ENCODE measurements at places on chromosomes 3 and 15. TPM values are rescaled to one million over a fixed set of nuclear protein-coding genes. Genes with fewer than 3 reads are reported as not detected.

The ARPP19 gene
- 176 TPM for total RNA-seq

The CHRM5 gene
- not detected for total RNA-seq

The SCAANT1 gene
- total RNA-seq = not detected

The GALNT15 gene
- 130 TPM for total RNA-seq

The ROPN1 gene
- not detected for total RNA-seq

The ANKRD34C gene
- total RNA-seq = 0.19 TPM

The CFAP100 gene
- total RNA-seq = not detected

The MNS1 gene
- total RNA-seq = 2.2 TPM

The FNDC3B gene
- total RNA-seq = 142 TPM

The SNAP23 gene
- total RNA-seq = 55.8 TPM

The ITIH1 gene
- 1.3 TPM for total RNA-seq

The RCCD1 gene
- 5.1 TPM for total RNA-seq

The LNP1 gene
- 7.6 TPM for total RNA-seq

DNA sequence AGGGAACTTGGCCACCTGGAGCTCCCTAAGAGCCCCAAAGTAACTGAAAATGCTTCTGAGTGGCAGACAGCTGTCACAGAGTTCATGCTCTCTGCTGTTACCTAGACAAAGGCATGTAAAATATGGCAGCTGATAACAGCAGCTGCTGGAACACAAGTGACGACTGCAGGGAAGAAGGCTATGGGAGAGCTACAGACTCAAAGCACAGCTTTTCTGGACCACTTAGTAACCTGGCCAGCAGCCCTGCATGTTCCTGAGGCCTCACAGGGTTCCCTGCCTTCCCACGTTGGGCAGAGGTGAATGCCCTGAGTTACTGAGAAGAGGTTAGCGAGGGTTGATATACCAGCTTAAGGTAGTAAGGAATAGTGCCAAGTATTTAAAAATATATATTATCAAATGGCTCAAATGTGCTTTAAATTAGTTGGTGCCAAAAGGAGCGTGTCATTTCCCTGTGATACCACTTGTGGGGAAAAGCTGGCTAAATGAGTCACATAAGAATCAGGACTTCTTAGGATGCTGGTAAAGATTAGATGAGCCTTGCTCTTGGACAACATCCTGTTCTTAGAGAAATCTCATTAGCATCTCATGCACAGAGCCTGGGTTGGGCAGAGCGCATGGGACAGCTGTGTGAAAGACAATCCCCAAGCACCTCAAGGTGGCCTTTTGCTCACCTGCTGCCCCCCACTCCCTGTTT lies 76.4 kb upstream of the SCN5A start:
- no peak for DNase-seq

DNA sequence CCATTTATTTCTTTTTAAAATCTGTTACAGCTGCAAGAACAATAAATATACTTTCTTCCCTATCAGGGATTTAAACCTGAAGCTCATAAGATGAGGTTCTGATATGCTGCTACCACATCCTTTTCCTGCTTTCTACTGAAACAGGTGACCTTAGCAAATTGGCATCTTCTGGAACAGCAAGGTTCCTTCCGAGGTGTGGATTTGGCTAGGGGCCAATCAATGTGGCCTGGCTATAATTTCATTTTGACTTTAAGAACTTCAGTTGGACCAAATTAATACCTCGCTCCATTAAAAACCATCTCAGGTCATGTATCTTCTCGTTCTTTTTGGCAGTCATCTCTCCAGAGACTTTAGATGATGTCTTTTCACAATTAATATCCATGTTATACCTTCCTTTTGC lies 53.4 kb upstream of the C3orf80 start:
- no peak for DNase-seq

- no peak for DNase-seq
Measured at GRCh38 chr15:69468241-69469121, 15.9 kb downstream of the RPLP1 start.

- no peak for DNase-seq
Measured at GRCh38 chr3:94709249-94709902, 646.5 kb downstream of the NSUN3 start.

DNA sequence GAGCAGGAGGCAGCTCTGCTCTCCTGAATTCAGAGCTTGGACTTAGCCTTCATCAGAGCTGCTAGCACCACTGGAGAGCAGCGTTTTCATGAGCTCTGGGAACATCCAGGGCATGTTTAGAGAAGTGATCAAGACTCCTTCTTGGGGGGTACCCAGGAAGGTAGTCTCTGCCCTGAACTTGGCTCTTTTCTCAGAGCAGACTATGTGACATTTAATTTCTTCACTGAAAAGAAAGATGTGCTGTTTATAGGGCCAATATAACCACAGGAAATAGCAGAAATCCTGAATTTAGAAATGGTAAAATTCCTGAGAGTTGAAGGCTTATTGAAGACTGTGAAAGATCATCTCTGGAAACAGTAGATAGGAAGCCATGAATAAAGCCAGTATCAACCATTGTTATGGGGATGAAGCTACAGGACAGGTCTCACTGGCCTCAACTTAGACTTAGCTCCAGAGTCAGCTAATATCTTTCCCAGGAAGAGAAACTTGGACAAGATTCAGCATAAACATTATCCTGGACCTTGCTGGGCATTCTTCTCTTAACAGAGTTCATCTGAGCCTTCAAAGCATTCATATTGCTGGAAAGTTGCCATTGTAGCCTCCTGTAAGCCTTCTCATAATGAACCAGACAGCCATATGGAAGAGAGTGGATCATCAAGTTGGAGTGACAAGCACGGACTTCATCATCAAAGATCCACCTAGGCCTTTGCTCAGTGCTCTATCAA lies 386.6 kb upstream of the THBS1 start:
- no peak for DNase-seq

DNA sequence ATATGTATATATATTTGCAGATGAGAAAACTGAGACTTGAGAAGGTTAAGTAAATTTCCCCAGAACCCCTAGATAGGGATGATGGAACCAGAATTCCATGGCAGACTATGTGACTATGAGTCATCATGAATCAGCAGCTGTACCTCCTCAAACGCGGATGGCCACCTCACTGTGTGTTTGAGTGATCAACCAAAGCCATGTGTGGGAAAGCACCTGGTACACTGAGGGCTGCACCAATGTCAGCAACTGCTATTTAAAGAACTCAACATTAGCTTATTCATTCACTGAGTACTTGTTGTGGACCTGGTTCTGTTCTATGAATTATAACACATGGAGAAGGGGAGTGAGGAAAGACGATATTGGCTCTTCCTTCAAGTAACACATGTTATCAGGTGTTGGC lies 377.0 kb downstream of the GAP43 start:
- no peak for DNase-seq

DNA sequence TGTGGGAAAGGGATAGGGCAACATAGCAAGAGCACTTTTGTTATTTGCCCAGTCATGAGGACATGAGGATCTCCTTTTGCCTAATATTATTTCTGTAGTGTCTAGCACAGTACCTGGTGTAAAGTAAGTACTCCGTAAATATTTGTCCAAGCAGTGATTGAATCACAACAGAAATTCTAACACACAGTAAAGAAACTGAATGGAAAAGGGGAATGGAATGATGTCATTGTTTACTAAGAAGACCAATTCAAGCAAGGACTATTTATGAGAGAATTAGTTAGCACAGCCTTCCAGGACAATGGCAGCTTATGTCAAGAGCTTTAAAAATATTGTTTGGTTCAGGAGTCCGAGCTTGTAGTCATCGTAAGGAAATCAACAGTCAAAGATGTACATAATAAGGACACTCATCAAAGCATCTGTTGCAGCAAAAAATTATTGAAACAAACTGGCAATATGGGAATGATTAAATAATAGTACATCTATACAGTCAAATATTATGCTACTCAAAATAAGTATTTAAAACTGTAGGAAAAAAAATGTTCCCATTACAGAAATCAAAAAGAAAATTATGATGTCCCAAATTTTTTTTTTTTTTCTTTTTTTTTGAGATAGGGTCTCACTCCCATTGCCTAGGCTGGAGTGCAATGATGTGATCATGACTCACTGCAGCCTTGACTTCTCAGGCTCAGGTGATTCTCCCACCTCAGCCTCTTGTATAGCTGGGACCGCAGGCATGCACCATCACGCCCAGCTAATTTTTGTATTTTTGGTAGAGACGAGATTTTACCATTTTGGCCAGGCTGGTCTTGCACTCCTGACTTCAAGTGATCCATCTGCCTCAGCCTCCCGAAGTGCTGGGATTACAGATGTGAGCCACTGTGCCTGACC lies 17.9 kb downstream of the CAPN7 start:
- no peak for DNase-seq

DNA sequence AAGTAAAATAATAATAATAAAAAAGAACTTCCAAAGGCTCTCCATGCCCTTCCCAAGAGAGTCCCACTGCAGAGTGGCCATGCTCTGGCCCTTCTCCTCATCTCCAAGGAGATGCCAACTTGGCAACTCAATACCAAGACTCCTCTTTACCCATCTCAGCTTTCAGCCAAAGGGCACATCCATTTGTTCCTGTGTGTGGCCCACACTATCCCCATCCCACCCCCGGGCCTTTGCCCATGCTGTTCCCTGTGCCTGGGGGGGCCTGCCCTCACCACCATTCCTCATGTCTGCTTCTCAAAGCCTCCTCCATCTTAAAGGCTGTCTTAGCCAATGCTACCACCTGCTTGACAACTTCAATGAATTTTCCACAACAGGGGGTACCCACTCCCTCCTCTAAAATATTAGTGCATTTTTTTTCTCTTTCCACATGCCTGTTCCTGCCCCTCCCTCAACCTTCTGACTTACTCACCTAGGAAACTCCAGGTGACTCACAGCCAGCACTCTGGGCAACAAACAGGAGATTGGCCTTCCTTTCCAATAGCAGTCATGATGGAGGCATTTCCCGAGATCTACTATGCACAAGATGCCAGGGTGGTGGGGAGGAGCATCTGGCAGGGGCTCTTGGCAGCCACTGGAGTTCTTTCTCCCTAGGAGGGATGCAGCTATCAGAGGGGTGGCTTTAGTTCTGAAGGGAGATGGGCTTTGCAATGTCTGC lies 109.4 kb upstream of the SMAD3 start:
- DNase-seq = no peak

DNA sequence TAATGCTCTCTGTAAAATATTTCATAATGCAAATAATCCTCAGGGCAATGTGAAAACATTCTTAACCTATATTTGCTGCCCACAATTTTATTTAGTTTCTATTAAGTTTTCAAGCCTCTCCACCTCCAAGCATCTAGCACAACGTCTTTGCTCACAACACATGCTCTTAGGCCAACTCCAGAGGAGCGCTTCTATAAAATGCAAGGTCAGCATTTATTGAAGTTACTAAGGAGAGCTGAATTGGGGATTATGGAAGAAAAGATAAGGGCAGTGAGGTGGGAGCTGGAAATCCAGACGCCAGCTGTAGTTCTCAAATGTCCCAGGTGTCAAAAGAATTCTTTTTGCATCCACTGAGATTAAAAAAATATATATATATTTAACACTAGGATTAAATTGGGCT lies 996 bp downstream of the RABL3 start:
- DNase-seq = no peak

- DNase-seq = no peak
Measured at GRCh38 chr3:192887701-192888100, 30.0 kb downstream of the MB21D2 start.

GRCh38 chr3:123818921-123819429 lies 65.2 kb downstream of the MYLK start:
- DNase-seq = no peak

DNA sequence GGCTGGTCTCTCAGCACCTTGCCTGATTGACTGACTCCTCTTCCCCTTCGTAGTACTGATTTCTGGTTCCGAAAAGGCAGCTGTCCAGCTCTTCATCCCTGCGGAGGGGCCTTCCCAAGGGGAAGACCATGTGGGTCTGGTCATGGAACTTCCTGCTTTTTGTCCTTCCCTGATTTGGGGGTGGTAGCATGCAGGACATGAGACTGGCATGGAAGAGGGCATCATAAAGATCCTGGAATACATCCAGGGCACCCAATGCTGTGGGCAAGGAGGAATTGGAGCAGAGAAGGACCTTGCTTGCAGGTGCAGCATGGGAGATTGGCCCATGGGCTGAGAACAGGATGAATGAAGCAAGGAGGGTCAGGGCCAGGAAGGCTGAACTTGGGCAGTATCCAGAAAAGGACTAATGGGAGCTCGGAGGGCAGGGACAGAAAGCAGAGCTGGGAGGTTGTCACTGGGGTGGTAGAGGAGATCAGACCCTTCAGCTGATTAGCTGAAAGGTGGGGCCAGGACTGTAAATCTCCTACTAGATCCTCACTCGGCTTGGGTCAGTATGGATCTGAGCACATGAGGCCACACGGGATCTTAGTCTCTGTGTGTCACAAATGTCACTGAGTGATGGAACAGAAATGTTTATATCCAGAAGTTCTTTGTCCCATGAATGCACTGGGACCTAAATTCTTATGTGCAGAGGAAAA lies 59.5 kb downstream of the AMOTL2 start:
- DNase-seq = no peak

GRCh38 chr3:168249205-168249549 lies 153.5 kb upstream of the GOLIM4 start:
- DNase-seq = no peak

- DNase-seq = no peak
Measured at GRCh38 chr3:146929696-146930095, 324.6 kb upstream of the PLSCR5 start.

- DNase-seq = no peak
Measured at GRCh38 chr3:81443958-81444357, 317.5 kb downstream of the GBE1 start.

DNA sequence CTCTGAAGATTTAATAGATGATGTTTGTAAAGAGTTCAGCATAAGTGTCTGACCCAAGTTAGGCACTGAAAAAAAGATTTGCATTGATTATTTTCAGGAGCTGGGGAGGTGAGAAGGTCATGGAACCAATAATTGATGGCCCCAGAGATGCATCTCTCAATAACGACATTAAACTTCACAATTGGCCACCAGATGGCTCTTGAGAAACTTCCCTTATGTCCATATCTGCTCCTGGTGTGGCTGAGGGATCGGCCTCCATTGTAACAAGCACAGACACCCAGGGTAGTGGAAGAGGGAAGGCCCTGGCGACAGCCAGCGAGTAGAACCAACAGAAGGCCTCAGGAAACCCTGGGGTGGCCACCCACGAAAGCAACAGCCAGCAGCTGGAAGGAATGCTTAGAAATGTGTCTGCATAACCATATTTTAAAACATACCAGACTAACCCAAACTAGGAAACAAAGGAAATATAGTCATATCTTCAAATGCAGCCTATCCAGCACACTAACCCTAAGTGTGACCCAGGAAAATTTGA lies 536.7 kb downstream of the SOX2 start:
- DNase-seq = no peak

DNA sequence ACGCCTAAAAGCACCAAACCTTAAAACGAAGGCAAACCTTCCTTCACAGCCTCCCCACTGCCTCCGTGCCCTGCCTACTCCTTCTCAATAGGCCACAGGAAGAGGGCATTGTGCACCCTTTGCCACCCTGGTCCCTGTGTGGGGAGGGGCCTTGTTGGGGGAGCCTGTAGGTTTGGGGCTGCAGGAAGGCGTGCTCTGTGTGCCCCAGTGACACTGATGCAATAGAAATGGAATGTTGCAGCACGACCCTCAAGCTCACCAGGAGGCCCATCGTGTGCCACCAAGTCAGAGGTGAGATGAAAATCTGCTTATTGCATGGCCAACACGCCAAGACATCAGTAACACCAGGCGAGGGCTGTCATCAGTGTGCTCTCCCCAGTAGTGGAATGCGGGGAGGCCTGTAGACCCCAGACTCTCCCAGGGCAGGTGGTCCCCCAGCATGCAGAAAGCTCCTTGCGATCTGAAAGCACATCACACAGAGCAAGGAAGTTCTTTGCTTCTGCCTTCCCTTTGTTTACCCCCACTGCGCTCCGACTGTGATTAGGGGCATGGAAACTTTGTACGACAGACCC lies 86.2 kb downstream of the ASB7 start:
- no peak for DNase-seq

GRCh38 chr15:68991723-68992122 lies 22.8 kb upstream of the NOX5 start:
- no peak for DNase-seq

- DNase-seq = no peak
Measured at GRCh38 chr3:187016639-187017345, 86.5 kb downstream of the ST6GAL1 start.
